ENCODE measurements at places on chromosomes 4 and X.

DNA sequence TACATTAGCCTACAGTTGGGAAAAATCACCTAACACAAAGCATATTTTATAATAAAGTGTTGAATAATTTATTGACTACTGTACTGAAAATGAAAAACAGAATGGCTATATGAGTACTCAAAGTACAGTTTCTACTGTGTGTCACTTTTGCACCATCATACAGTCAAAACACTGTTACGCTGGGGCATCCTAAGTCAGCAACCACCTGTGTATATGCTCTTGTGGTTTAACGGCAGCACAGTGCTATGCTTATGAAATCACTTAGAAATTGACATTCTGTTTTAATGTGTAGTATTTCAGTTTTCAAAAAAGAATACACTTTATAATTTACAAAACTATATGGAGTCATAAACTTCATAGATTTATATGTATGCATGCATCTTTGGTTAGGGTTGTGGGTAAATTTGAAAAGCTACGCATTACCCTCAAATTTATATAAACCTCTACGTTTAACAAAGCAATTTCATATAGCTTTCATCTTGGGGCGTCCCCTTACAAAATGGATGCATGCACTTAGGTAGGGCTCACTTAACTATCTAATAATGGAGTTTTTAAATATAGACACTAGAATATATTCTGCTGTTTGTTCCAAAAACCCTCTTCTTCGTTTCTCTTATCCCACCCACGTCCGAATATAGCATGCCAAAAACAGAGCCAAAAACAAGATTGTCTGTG lies 690 bp upstream of the NEIL3 start:
- no peak for DNase-seq

DNA sequence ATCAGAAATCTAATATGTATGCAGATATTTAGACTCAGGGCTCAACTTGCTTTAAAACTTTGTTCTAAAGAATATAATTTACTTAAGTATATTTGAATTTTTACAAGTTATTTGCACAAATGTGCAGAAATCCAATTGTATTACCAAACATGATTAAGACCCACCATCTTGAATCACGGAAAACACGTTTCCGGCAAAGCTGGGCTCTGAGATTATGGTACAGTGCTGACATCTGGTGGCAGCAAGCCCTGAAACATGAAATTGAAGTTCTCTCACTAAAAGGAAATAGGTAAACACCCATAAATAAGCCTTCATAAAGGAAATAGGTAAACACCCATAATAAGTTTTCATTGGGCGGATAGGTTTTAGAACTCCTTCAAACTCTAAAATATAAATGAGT lies 98.3 kb upstream of the MAOA start:
- DNase-seq = no peak

- no peak for DNase-seq
Measured at GRCh38 chrX:9577555-9577954, 112.7 kb downstream of the TBL1X start.

GRCh38 chrX:50114113-50114512 lies 86.7 kb downstream of the AKAP4 start:
- no peak for DNase-seq

GRCh38 chr4:88457307-88458103 lies 586 bp downstream of the HERC5 start:
- no peak for DNase-seq

- DNase-seq = no peak
Measured at GRCh38 chrX:43809463-43809862, 72.8 kb downstream of the MAOB start.

- no peak for DNase-seq
Measured at GRCh38 chr4:99234331-99235010, 15.4 kb upstream of the ADH6 start.

- no peak for DNase-seq
Measured at GRCh38 chr4:175418516-175418915, 393.5 kb downstream of the GPM6A start.

DNA sequence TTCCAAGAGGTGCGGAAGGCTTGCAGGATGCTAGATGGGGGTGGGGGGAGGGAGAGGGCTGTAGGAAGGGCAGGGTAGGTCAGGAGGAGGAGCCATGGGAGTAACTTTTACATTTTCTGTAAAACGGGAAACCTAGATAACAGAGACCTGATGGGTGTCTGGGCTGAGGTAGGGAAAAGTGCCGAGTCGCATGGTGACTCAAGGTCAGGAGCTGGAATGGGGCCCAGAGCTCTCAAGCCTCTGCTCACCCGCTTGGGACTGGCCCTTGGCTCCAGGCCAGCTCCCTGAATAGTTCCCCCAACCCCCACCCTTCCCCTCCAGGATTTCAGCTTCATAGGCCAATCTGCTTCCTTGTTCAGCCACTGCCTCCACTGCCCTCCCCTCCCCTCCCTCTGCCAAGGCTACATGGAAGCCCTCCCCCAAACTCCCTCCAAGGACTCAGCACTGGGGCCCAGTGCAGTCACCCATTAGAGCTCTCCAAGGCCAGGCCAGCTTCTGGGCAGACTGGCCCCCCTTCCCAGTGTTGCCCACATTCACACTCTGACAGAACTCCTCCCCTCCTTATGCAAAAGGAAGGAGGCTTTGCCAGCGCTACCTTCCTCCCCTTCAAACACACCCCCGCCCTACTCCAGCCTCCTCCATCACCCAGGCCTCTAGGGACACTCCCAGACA lies 43.6 kb downstream of the TSC22D3 start:
- DNase-seq = no peak
